ENCODE measurements at places on chromosomes 5 and 9.

GRCh38 chr5:90585337-90585986 is 26.9 kb downstream of the ADGRV1 start:
- DNase-seq, result no peak

DNA sequence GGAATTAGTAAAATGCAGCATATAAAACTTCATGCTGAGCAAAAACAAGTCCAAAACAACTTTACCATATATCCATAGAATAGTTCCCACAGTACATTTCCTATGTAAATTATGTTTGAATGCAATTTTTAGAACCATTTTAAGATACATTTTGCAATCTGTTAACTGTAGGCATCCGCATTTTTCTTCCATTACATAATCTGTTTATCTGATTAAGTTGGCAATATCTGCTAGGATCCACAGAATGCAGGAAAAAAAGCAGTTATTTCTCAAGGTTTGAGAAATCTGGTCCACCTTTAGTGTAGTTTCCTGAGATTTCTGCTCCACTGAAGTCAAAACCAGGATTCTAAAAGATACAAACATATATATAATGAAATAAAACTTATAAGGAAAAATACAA is 6.2 kb downstream of the NUDCD2 start:
- no peak for DNase-seq

DNA sequence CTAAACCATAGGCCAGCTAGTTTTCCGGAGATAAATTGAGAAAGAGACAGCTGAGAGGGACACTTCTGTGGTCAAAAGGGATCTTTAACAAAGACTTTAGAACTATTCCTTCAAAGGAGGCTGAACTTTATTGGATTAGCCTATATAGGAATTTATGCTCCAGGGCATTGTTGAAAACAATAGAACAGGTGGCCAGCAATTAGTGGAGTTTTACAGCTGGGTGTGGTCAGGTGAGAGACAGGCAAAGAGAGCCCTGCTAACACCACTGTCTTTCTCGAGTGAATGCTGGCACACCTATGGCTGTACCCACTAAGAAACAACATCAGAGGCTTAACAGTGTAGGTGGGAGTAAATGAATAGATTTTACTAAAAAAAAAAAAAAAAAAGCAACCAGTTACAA is 16.7 kb upstream of the TLR4 start:
- DNase-seq, result no peak

DNA sequence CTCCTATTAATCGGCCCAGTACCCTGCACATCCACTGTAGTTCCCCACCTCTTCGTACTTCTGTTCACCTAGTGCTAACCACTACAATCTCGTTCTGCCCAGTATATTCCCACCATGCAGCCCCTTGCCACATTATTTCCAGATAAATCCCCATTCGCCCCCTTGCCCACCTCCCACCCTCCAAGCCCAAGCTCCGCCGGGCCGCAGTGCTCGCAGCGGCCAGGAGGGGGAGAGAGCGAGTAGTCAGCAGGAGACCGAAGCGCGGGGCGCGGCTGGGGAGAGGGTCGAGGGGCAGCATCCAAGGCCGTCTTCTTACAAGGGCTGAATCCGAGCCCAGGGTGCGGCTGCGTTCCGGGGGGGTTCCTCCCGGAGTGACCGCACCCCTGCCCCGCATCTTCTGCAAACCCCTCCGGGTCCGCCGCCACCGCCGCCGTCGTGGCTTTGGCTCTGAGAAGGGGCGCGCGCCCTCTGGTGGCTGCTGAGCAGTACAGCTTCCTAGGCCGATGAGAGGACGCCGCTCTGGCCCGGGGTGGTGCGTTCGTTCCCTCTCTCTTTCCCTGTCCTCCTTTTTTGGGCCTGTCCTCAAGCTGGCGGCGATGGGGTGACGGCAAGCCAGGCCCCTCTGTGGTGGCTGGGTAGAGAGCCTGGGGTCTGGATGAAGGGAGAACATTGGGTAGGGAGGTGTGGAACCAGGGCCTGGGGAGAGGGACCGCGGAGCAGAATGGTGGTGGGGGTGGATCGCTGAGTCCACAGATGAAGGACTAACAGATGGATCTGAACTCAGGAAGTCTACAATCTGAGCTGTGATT is 30.0 kb upstream of the PSD2 start:
- peak; percentile 81 for DNase-seq

DNA sequence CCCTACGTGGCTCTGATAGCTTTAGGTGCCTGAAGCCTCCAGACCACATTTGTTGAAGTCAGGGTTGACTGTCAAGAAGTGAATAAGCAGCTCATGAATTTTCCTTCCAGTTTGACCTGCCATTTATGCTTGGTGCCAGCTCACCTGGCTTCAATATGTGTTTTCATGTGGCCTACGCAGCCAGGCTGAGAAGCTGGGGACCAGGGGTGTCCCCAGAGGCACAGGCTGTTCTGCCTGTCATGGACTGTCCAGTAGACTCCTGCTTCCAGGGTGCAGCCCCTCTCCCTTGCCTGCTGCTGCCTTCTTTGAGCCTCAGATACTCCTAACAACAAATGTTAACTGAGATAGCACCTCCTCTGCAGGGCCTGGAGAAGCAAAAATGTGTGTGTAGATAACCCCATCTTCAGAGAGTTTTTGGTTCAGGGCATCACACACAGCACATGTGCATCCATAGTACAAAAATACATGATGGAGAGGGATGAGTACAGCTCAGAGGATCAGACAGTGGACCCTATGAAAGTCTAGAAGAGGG is 5.8 kb downstream of the TNFAIP8 start:
- DNase-seq, result peak; percentile 51

- no peak for DNase-seq
These were observed 4.5 kb upstream of the HNRNPAB start for GRCh38 chr5:178199581-178200434.

GRCh38 chr9:136054798-136055714 is 40.0 kb downstream of the NACC2 start:
- no peak for DNase-seq

GRCh38 chr9:18739641-18740318 is 265.8 kb downstream of the ADAMTSL1 start:
- DNase-seq, result no peak

- no peak for DNase-seq
These were observed 190.9 kb upstream of the GNA14 start for GRCh38 chr9:77838986-77839385.

GRCh38 chr5:154740957-154741356 is 14.2 kb upstream of the LARP1 start:
- peak; percentile 44 for DNase-seq

GRCh38 chr5:141517880-141518617 is 29.2 kb downstream of the PCDHGC5 start:
- no peak for DNase-seq

DNA sequence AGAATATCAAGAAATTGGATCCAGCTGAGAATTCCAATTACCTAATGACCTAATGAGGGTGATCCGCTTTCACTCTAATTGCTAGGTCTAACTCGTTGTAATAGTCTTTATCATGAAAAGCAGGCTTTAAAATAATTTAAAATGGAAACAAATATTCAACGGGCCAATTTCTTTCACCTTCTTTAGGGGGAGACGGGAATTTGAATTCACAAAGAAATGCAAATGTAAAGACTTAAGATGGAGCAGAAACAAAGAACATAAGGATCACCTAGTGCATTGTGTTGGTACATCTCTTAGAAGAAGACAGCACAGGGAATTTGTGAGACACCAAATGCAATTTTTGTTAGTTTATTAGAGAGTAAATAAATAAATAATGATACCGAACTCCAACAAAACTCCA is 1.5 kb upstream of the KCNN2 start:
- no peak for DNase-seq

DNA sequence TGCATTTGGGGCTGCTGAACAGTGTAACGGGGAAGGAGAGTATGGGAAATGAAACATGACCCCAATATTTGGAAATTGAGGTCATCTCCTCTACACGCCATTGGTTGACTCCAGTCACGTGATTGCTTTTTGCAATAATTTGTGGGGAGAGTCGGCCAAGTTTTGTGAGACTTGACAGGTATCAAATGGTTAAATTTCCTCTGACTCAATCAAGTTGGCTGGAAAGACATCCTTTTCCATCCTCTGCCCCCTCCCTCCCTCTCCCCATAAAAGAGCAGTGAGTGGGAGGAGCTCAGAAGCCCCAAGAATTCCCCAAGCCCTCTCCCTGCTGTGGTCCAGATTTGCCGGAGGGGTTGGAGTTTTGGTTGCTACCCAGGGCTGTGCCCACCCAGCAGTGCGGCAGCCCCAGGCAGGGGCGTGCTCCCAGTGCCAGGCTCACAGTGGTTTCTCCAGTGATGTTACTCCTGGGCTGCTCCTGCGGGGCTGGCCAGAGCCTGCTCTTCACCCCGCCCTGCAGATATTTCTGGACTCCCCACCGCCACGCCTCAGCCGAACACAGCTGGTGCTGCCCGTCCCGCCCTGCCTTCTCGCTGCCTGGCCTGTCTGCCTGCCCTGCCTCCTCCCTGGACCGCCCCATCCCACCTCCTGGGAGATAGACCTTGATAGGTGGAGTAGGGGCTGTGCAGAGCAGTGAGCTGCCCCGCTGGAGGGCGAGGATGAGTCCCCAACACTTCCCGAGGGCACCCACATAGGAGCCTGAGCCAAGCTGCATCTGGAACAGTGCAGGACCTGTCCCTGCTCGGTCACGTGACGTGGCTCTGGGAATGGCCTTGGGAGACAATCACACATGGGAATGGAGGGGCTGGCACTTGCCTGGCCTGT is 3.4 kb downstream of the COL5A1 start:
- DNase-seq, result no peak

GRCh38 chr9:109411798-109412352 is 86.2 kb downstream of the PTPN3 start:
- DNase-seq, result peak; percentile 18

- no peak for DNase-seq
These were observed 363.6 kb downstream of the SH3GL2 start for GRCh38 chr9:17942498-17942897.

DNA sequence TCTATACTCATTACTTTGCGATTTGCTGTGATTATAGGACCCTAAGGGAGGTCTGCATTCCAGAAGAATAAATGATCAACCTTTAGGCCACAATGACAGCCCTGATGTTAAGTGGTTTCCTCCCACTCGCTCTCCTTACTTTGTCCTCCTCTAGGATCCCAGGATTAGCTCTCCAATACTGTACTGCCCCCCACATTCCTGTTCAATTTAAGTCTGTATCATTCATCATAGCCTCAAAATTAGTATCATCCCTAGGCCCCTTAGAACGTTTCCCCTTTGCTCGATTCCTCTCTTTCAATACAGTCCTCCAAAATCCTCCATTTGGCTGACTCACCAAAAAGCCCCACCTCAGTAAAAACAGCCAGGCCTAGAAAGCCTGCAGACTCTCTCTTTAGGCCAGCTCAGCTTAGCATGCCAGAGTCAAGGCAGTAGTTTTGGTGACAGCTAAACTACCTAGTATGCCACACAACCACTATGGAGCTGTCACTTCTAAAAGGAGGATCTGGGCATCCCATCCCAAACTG is 24.4 kb downstream of the RNF145 start:
- peak; percentile 33 for DNase-seq

- no peak for DNase-seq
These were observed 189.7 kb downstream of the PALM2AKAP2 start for GRCh38 chr9:109969573-109970237.

DNA sequence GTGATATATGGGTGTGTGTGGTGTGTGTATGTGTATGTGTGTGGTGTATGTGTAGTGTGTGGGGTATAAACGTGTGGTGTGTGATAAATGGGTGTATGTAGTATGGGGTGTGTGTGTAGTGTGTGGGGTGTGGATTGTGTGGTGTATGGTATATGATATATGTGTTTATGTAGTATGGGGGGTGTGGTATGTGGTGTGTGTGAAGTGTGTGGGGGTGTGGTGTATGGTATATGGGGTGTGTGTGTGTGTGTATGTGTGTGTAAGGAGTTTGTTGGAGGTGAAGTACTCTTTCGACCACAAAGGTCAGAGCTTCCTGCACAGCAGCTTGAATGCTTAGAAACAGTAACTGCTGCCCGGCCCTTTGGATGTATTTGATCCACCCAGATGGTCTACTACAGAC is 145.2 kb upstream of the IQGAP2 start:
- DNase-seq, result no peak

- DNase-seq, result no peak
These were observed 55.2 kb upstream of the ACTBL2 start for GRCh38 chr5:57537811-57538210.

DNA sequence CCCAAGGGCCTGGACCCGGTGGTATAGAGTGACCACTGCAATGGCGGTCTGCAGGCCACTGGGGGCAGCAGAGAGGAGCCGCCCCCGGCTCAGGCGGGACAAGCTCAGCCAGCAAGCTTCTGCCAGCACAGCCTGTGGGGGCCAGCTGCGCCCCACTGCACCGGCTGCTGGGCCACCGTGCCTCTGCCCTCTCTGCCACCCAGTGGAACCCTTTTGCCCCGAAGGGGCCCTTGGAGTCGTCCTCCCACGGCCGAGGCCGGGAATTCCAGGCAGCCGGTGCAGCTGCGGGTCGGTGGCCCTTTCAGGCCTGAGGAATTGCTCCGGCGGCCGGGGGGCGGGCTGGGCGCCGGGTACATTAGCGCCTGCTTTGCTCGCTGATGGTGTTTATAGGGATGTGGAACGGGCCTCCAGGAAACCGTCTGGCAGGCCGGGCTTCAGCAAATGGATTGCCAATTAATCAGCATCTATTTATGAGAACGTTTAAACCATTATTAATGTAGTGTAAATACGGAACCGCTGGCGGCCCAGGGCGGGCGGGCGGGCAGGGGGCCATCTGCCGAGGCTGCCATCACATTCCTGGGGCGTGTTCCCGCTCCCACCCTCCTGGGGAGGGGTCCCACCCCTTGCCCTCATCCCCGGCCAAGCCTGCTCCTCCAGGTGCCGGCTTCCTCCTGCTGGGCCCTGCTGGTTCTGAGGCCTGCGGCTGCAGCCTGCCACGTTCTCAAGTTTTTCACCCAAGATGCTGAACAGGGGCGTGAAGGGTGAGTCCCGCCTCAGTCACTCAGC is 127.4 kb downstream of the BARX1 start:
- peak; percentile 39 for DNase-seq

DNA sequence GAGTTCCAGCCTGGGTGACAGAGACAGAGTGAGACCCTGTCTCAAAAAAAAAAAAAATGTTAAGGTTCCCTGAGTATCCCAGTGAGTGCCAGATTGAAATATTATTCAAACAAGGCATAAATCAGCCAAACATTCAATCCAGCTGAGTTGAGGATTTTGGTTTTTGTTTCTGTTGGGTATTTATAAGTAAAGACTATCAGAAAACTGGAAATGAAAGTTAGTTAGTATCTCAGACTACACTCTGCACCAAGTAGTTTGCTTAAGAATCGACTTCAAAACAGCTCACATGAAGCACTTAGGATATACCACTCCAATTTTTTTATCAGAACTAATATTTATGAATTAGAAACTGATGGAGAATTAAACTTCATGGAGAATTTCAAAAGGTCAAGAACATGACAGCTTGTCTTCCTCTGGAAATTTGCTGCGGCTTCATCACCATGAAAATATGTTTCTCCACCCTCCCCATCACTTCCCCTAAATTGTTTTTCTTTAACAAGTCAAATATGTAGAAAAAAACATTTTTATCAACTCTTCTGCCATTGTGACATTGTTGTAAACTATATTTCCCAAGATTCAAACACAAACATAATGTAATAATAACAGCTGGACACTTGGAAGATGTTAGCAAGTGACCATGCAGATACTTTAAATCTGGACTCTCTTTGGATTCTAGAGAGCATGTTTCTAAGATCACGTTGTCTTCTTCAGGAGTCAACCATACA is 110.0 kb upstream of the PTGER4 start:
- DNase-seq, result no peak

- peak; percentile 61 for DNase-seq
These were observed 796 bp upstream of the GADD45G start for GRCh38 chr9:89603767-89604665.

- DNase-seq, result no peak
These were observed 15.0 kb downstream of the ANKRD33B start for GRCh38 chr5:10578869-10579268.
